ENCODE measurements at places on chromosomes 13 and 19. TPM values are rescaled to one million over a fixed set of nuclear protein-coding genes. Genes with fewer than 3 reads are reported as not detected.

- H3K4me1 ChIP-seq: peaks cover 22% of the 10 kb centered on the region
- H3K27me3 ChIP-seq: peaks cover 12% of the 10 kb centered on the region
- no peaks in the 10 kb centered on the region for H3K36me3 ChIP-seq
- peak; percentile 74 for DNase-seq
- peak overlapping the region; percentile 49 for H3K27ac ChIP-seq
- no peak overlapping the region for H3K4me3 ChIP-seq
These were observed 44.5 kb upstream of the GTF3A start for GRCh38 chr13:27379694-27380641.

The ZNF429 gene
- 31.7 TPM for total RNA-seq

The ZNF575 gene
- total RNA-seq: 0.60 TPM

- H3K27me3 ChIP-seq: peaks cover 42% of the 10 kb centered on the region
- H3K4me3 ChIP-seq: no peak overlapping the region
- no peak overlapping the region for H3K27ac ChIP-seq
- peaks cover 2% of the 10 kb centered on the region for H3K36me3 ChIP-seq
- DNase-seq: no peak
These were observed 28.7 kb upstream of the FAM216B start for GRCh38 chr13:42752731-42753130.

- no peaks in the 10 kb centered on the region for H3K27me3 ChIP-seq
- H3K4me1 ChIP-seq: no peaks in the 10 kb centered on the region
- peak overlapping the region; percentile 56 for H3K27ac ChIP-seq
- H3K4me3 ChIP-seq: no peak overlapping the region
- DNase-seq: no peak
These were observed 11.9 kb downstream of the NOTCH3 start for GRCh38 chr19:15188851-15189250.
